ENCODE measurements at places on chromosomes 13 and 19. TPM values are rescaled to one million over a fixed set of nuclear protein-coding genes. Genes with fewer than 3 reads are reported as not detected.

DNA sequence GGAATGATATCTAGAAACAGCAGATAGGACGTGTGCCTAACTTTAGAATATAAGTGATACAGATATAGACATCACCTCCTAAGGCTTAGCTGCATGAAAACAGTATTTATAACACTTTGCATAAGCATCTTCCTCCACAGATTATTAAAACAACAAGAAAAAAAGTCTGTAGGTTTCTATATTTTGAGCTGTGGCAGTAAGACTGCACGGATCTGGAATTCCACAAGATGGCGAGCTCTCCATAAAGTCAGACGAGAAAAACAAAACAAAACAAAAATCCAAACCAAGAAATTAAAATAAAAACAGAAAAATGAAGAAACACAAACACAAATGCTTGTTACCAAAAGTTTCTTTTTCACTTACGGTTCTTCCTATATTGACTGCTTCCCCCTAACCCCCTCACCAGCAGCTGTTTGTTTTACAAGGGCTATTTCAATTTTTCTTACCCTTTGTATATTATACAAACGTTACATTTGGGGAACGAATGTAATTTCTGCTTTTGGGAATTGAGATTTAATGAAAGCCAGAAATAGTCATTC is 285.8 kb downstream of the MYO16 start:
- no peaks in the 10 kb centered on the region for H3K36me3 ChIP-seq
- no peaks in the 10 kb centered on the region for H3K4me1 ChIP-seq
- no peaks in the 10 kb centered on the region for H3K27me3 ChIP-seq
- no peak for DNase-seq
- H3K4me3 ChIP-seq, result no peak overlapping the region
- H3K27ac ChIP-seq, result no peak overlapping the region

DNA sequence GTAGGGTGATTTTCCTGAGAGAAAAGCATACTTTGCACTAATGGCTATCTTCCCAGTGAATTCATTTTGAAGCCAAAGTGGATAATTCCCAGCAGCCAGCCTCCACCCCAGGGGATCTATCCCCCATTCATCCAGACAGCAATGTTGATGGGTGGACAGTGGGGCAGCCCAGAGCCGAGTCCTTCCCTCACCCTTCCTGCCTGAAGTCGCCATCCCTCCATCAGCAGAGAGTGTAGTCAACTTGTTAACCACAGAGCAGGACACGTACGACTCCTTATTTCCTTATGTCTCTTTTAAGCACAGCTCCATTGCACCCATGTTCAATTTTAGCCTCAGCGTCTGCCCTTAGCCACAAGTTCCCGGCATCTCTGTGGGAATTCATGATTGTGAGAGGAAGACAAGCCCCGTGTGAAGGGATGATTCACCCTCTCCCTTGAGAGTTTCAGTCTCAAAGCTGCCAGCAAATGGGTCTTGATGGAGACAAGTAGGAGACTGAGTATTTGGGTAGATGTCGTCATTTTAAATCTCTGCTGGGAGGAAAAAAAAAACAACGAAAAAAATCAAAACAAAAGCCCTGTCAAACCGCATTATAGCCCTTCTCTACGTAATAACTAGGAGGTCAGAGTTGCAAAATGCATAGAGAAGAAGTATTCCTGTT is 58.3 kb upstream of the MEDAG start:
- DNase-seq, result no peak
- H3K36me3 ChIP-seq, result no peaks in the 10 kb centered on the region
- H3K4me3 ChIP-seq, result no peak overlapping the region
- H3K4me1 ChIP-seq, result no peaks in the 10 kb centered on the region

Gene COMMD6
- 118 TPM for total RNA-seq

Gene PDX1
- total RNA-seq, result 0.54 TPM
